Stimulated activated CD4-positive, alpha-beta T cell treated with anti-CD3 and anti-CD28 coated beads, Interleukin-4, amount 100 ng/mL, for 1 hour (primary cell): ENCODE measurements at places on chromosomes 6 and 20.

- no peak for DNase-seq
These were observed 45.0 kb downstream of the HUS1B start for GRCh38 chr6:611928-612327.

- no peak for DNase-seq
These were observed 74.5 kb downstream of the LINC00237 start for GRCh38 chr20:21031666-21032065.

DNA sequence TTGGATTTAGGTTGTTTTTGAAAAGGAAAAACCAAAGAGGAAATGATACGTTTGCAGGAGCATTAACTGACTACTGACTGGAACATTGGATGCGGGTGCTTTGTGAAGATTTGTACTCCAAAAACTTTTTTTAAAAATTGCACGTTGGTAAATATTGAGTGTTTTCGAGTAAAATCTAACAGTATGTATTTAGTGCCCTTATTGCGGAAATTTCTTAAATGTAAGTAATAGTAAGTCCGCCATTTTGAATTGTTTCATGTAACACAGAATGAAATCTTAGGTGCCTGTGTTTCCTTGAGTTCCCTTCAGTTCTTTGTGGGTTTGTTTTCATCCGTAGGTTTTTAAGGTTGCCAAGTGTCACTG lies 15.2 kb upstream of the LIN28B start:
- no peak for DNase-seq

- DNase-seq, result no peak
These were observed 56.4 kb upstream of the NAA20 start for GRCh38 chr20:19960745-19961144.
